ENCODE measurements at places on chromosomes 2 and 18. TPM values are rescaled to one million over a fixed set of nuclear protein-coding genes. Genes with fewer than 3 reads are reported as not detected.
A peak's percentile ranks its signal among the peaks of the same experiment; 100 is the strongest.

GRCh38 chr2:176833671-176834070 lies 378.9 kb upstream of the HNRNPA3 start:
- no peak overlapping the region for H3K27ac ChIP-seq
- no peaks in the 10 kb centered on the region for H3K36me3 ChIP-seq
- no peak overlapping the region for H3K4me3 ChIP-seq
- DNase-seq = no peak

- peak; percentile 87 for DNase-seq
- no peaks in the 10 kb centered on the region for H3K4me1 ChIP-seq
- H3K4me3 ChIP-seq = peak within 1 kb of the TSS; percentile 63
- H3K36me3 ChIP-seq = no peaks in the 10 kb centered on the region
- no peak within 1 kb of the TSS for H3K27ac ChIP-seq
- no peaks in the 10 kb centered on the region for H3K27me3 ChIP-seq
Measured at GRCh38 chr18:46071653-46072375, at the start of gene PSTPIP2. Gene PSTPIP2, minus strand, starts transcription at chr18:46072260. Its CDS starts 72 bp downstream, at chr18:46072188.

DNA sequence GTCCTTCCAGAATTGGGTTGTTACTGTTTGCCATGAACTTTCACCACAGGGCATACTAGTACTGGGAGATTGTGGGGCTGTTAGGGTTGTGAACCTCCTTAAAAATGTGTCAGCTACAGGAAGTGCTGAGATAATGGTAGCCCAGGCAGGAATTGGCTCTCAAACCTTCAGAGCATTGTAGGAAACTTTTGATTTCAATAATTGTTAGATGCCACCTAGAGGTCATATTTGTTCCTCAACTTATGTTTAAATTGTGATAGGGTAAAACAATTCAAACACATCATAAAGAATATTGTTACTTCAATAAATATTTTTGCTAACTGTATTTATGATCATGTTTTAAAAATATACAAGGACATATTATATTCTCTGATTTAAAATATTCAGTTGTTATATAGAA lies 594.6 kb downstream of the ADCYAP1 start:
- no peaks in the 10 kb centered on the region for H3K36me3 ChIP-seq
- DNase-seq = no peak
- H3K4me1 ChIP-seq = no peaks in the 10 kb centered on the region
- H3K27me3 ChIP-seq = no peaks in the 10 kb centered on the region

- no peak for DNase-seq
- no peaks in the 10 kb centered on the region for H3K4me1 ChIP-seq
- peaks cover 7% of the 10 kb centered on the region for H3K36me3 ChIP-seq
- no peak overlapping the region for H3K27ac ChIP-seq
- no peaks in the 10 kb centered on the region for H3K27me3 ChIP-seq
Measured at GRCh38 chr2:88575051-88575450, 52.2 kb downstream of the EIF2AK3 start.

GRCh38 chr2:85551698-85552678 lies 9.3 kb downstream of the GGCX start:
- peaks cover 13% of the 10 kb centered on the region for H3K36me3 ChIP-seq
- DNase-seq = peak; percentile 90
- H3K27me3 ChIP-seq = no peaks in the 10 kb centered on the region
- no peaks in the 10 kb centered on the region for H3K4me1 ChIP-seq

DNA sequence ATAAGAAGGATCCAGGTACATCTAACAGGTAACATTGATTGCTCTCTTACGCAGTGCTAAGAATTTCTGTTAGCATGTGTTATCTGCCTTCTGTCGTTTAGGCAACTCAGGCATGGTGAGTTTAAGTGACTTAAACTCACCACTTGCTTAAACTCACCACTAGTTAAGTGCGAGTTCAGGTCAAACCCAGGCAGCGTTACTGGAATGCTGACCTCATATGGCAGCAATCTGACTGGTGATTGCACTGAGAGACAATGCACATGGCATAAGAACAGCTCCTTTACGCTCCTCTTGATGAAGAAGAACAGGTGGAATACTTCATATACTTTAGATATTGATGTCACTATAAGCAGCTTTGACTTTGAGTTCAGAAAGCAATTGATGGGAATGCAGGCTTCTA lies 954.1 kb downstream of the SOCS6 start:
- no peak overlapping the region for H3K4me3 ChIP-seq
- H3K4me1 ChIP-seq = no peaks in the 10 kb centered on the region
- H3K27me3 ChIP-seq = no peaks in the 10 kb centered on the region

DNA sequence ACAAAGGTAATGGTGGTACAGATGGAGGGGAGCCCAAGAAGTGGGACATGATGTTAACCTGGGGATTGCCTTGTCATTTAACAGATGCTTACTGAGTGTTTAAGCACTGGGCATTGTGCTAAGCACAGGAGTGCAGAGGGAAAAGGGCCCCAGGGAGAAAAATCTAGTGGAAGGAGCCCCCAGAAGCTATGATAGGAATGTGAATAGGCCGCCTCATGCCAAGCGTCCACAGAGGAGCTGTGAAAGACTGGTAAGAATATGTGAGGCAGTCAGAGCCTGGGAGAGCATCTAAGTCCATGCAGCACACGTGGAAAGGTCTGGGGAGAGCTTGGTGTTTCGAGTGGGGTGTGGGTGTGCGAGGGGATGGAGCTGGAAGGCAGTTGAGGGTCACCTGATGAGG lies 5.5 kb downstream of the ZNF532 start:
- no peaks in the 10 kb centered on the region for H3K27me3 ChIP-seq
- peak overlapping the region; percentile 70 for H3K27ac ChIP-seq

DNA sequence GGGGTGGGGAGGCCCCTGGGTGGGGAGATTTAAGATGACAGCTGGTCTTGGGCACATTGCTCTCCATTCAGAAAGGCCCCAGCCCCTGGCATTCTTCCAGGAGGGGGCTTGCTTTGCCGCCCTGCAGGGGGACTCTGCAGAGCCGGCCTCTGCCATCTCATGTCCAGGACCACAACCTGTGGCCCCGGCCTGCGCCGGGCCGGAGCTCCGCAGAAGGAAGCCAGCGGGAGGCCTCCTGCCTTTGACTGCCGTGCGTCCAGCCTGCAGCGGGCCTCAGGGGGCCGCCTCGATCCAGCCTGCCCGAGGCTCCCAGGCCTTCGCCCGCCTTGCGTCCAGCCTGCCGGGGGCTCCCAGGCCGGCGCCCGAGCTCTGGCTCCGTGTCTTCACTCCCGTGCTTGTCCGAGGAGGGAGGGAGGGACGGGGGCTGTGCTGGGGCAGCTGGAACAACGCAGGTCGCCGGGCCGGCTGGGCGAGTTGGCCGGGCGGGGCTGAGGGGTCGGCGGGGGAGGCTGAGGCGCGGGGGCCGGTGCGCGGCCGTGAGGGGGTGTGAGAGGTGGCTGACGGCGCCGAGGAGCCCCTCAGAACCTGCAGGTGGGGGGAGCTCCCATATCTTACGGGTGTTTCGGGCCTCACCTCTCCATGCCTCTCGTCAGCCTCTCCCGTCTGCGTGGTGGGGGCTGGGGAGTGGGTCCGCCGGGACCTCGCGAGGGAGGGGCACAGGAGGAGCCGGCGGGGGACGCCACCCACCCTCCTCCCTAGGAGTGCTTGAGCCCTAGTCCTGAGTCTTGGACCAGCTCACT lies 20.4 kb downstream of the GPC1 start:
- H3K4me3 ChIP-seq = no peak overlapping the region
- no peaks in the 10 kb centered on the region for H3K27me3 ChIP-seq
- H3K4me1 ChIP-seq = no peaks in the 10 kb centered on the region
- DNase-seq = peak; percentile 42
- H3K36me3 ChIP-seq = no peaks in the 10 kb centered on the region

- no peaks in the 10 kb centered on the region for H3K4me1 ChIP-seq
- H3K27ac ChIP-seq = peak overlapping the region; percentile 98
- H3K27me3 ChIP-seq = no peaks in the 10 kb centered on the region
- H3K4me3 ChIP-seq = no peak overlapping the region
Measured at GRCh38 chr2:3523551-3524041, 4.3 kb upstream of the ADI1 start.

DNA sequence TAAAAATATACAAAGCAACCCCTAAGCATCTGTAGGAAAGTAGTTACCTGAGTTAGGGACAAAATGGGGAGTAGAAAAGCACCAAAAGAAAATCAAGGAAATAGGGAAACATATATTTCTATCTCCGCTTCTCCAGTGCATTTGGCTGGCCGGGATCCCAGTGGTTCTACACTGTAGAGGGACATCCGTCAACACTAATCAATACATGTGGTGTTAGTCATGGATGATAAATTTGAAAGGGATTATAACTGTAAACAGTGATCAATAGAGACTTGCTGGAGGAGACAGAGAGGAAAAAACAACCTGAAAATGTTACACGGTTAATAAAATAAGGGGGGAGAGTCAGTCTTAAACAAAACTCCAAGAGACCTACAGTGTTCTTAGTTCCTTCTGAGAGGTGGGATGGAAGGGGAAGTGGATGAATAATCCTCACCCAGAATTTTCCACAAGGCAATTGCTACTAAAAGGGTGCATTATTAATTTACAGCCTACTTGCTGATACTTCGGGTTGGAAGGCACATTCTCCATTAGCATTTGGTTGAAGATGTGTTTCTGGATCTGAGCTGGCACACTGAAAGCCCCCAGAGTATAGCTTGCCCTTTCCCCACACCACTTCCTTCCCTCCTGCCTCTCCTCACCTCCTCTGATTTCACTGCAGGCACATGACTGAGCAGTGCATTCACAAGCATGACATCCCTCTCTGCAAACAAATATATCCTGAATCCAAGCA lies 530.0 kb downstream of the BCL11A start:
- no peaks in the 10 kb centered on the region for H3K36me3 ChIP-seq
- H3K27me3 ChIP-seq = no peaks in the 10 kb centered on the region
- DNase-seq = no peak
- H3K27ac ChIP-seq = no peak overlapping the region
- no peak overlapping the region for H3K4me3 ChIP-seq

DNA sequence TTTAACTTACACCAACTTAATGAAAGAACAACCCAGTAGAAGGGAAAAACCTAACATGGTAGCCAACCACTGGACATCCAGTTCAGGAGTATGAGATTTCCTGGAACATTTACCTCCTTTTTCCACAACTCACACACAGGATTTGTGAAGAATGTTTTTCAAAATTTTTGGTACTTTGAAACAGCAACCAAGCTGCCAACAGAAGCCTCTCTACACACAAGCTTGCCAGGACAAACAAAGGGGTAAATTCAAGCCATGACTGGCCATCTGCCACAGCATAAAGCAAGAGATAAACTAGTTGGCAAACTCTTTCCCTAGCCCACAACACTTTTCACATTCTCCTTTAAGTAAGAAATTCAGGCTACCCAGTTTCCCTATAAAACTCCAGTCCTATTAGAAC lies 21.4 kb downstream of the MGAT4A start:
- H3K27me3 ChIP-seq = no peaks in the 10 kb centered on the region
- DNase-seq = no peak
- no peak overlapping the region for H3K27ac ChIP-seq
- peaks cover 12% of the 10 kb centered on the region for H3K4me1 ChIP-seq
- no peaks in the 10 kb centered on the region for H3K36me3 ChIP-seq
- no peak overlapping the region for H3K4me3 ChIP-seq

DNA sequence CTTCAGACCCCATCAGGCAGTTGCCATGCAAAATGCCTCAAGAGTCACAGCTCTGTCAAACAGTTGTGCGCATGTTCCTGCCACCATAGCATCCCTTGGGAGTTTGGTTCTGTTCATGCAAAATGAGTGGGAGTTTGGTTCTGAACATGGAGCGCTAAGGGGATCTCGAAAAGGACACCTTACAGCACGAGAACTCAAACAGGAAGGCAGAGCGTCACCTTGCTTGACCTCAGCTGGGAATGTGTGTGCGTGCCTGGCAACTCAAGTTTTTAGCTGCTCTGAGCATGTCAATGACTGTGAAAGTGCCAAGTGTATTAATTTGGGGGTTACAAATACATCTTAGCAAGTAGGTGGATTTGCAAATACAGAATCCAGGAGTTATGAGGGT lies 16.6 kb downstream of the MALL start:
- no peaks in the 10 kb centered on the region for H3K27me3 ChIP-seq
- peak; percentile 71 for DNase-seq
- no peaks in the 10 kb centered on the region for H3K36me3 ChIP-seq
- peaks cover 3% of the 10 kb centered on the region for H3K4me1 ChIP-seq
- no peak overlapping the region for H3K4me3 ChIP-seq
- no peak overlapping the region for H3K27ac ChIP-seq

- H3K4me1 ChIP-seq = no peaks in the 10 kb centered on the region
- H3K4me3 ChIP-seq = no peak overlapping the region
- no peaks in the 10 kb centered on the region for H3K27me3 ChIP-seq
- H3K27ac ChIP-seq = no peak overlapping the region
- no peaks in the 10 kb centered on the region for H3K36me3 ChIP-seq
Measured at GRCh38 chr2:149000158-149000938, 38.2 kb upstream of the LYPD6B start.

- H3K4me1 ChIP-seq = peaks cover 2% of the 10 kb centered on the region
- H3K36me3 ChIP-seq = no peaks in the 10 kb centered on the region
- H3K27ac ChIP-seq = peak overlapping the region; percentile 23
- H3K4me3 ChIP-seq = no peak overlapping the region
- no peaks in the 10 kb centered on the region for H3K27me3 ChIP-seq
Measured at GRCh38 chr2:20615068-20615465, 35.8 kb downstream of the HS1BP3 start.

GRCh38 chr2:75311993-75312392 lies 112.7 kb upstream of the TACR1 start:
- H3K4me1 ChIP-seq = no peaks in the 10 kb centered on the region
- H3K36me3 ChIP-seq = no peaks in the 10 kb centered on the region
- H3K27ac ChIP-seq = no peak overlapping the region
- no peaks in the 10 kb centered on the region for H3K27me3 ChIP-seq
- H3K4me3 ChIP-seq = no peak overlapping the region

GRCh38 chr2:106104332-106105062 lies 89.6 kb downstream of the UXS1 start:
- DNase-seq = peak; percentile 67
- no peak overlapping the region for H3K27ac ChIP-seq

DNA sequence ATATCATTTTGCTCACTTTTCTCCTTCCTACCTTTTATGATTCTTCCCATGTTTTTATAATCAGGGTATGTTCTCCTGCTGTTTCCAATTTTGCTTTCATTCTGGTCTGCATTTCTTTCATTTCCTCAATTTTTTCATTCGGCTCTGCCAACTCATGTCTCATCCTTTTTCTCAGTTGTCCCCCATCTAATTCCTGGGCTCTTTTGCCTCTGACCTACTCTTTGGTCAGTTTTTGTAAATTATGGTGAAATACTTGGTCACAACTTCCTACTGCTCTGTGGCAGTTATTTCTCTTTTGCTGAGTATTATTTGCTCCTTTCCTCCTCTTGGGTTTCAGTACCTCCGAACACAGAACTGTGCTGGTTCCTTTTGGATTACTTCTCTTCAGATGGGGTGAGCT lies 27.5 kb downstream of the MYO7B start:
- no peaks in the 10 kb centered on the region for H3K27me3 ChIP-seq
- H3K4me3 ChIP-seq = no peak overlapping the region
- no peaks in the 10 kb centered on the region for H3K4me1 ChIP-seq
- no peaks in the 10 kb centered on the region for H3K36me3 ChIP-seq

GRCh38 chr18:49041435-49042245 lies 90.9 kb upstream of the SMAD7 start:
- no peak for DNase-seq
- H3K27ac ChIP-seq = no peak overlapping the region

- no peaks in the 10 kb centered on the region for H3K36me3 ChIP-seq
- H3K27ac ChIP-seq = no peak overlapping the region
- no peaks in the 10 kb centered on the region for H3K4me1 ChIP-seq
- no peak for DNase-seq
Measured at GRCh38 chr2:168611091-168611490, 155.0 kb downstream of the CERS6 start.

Gene VWA3B
- 0.36 TPM for total RNA-seq

Gene DNAJC5G
- total RNA-seq = not detected

Gene CAPN14
- total RNA-seq = 0.21 TPM

Gene CFC1
- not detected for total RNA-seq

Gene IL1R1
- total RNA-seq = 135 TPM

Gene CPO
- 0.51 TPM for total RNA-seq

Gene VWC2L
- total RNA-seq = not detected

Gene COPS9
- total RNA-seq = 94.0 TPM

Gene ATP8B1
- total RNA-seq = 101 TPM

Gene PASK
- total RNA-seq = 5.4 TPM

Gene TSPYL6
- total RNA-seq = 0.12 TPM
